Activated gamma-delta T cell treated with anti-CD3 and anti-CD28 coated beads, Interleukin-2, amount 50 U/mL, for 16 hours (primary cell): ENCODE measurements at places on chromosomes 2 and 18.

DNA sequence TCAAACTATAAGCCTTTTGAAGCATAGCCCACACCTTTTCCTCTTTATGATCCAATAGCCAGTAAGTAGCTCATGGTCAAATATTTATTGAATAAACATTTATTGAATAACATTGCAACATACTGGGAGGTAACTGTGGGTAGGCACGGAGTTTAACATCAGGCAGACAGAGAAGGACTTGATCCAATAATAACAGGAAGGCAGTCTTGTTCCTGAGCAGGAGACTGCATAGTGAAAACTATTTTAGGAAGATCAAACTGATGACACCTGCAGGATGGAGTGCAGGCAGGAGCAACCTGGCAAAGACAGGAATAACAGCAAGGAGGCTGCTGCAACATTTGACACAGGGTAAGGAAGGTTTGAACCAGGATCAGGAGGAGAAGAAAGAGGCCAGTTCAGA is 3.1 kb upstream of the DCTN1 start:
- DNase-seq, result no peak

DNA sequence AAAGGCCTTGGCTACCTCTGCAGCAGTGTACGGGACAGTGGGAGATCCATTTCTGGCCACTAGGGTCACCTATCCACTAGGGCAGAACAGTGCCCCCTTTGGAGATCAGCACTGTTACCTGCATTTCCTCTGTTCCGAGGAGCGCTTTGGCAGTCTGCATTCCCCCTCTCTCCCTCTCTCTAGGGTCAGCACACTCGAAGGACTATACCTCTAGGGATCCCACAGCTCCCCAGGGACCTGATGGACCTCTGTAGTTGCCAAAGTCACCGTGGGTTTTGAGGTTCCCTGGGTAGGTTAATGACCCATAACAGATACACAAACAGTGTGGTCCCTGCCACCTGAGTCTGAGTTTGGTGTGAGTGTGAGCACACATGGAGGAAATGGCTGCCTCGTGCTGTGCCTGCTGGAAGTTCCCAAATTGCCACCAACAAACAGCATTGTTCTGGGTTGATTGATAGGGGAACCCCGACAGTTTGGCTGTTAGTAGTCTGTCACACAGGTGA is 99.8 kb upstream of the VWC2L start:
- DNase-seq, result no peak

- no peak for DNase-seq
Measured at GRCh38 chr2:9417725-9418124, 5.6 kb downstream of the ITGB1BP1 start.

GRCh38 chr2:200449149-200449548 is 60.7 kb downstream of the KCTD18 start:
- no peak for DNase-seq

- DNase-seq, result no peak
Measured at GRCh38 chr18:10351219-10351818, 103.1 kb upstream of the APCDD1 start.

GRCh38 chr18:55557211-55557610 is 30.8 kb downstream of the TCF4 start:
- no peak for DNase-seq

DNA sequence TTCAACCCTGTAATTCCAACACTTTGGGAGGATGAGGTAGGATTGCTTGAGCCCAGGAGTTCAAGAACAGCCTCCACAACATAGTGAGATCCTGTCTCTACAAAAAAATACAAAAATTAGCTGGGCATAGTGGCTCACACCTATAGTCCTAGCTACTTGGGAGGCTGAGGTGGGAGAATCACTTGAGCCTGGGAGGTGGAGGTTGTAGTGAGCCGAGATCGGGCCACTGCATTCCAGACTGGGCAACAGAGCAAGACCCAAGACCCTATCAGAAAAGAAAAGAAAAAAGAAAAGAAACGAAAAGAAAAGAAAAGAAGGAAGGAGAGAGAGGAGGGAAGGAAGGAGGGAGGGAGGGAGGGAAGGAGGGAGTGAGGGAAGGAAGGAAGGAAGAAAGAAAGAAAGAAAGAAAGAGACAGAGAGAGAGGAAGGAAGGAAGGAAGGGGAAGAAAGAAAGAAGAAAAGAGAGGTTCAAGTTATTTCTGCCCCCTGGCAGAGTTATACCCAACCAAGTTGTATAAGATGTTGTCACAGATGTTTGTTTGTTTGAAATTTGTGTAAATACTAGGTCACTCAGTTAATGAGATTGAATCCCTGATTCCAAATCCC is 3.9 kb upstream of the PKDCC start:
- DNase-seq, result no peak

DNA sequence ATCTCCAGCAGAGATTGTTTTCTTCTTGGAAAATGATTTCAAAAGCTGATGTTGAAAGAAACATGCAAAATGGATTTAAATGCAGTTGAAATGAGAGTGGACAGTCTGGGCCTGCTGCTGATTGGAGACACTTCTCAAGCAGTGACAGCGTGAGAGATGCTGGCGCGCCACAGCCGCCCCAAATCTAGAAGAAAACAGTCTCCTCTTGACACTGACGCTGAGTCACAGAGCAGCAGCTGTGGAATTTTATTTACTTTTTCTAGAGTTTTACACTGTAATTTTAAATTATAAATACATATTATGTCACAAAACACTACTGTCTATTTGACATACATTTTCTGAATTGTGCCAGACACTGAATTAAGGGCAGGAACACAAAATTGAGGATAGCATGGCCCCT is 121.8 kb upstream of the TMEM200C start:
- no peak for DNase-seq

GRCh38 chr2:25072606-25073005 is 30.7 kb downstream of the EFR3B start:
- no peak for DNase-seq

GRCh38 chr2:11430729-11431128 is 35.2 kb downstream of the E2F6 start:
- no peak for DNase-seq

DNA sequence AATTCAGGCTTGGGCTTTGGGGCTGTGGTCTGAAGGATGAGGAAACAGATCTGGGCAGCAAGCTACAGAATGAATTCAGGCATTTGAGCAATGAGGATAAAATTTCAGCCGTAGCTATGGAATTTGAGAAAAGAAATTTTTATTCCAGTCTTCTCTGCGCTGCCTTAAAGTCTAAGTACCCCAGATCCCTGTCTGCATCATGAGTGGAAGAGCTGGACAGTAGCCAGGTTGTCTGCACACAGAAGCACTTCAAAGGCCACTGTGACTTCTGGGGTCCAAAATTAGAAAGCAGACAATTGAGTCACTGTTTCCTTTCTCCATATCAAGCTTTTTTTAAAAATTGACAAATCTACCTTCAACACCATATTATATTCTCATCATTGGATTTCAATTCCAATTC is 787.6 kb upstream of the GCFC2 start:
- DNase-seq, result no peak

DNA sequence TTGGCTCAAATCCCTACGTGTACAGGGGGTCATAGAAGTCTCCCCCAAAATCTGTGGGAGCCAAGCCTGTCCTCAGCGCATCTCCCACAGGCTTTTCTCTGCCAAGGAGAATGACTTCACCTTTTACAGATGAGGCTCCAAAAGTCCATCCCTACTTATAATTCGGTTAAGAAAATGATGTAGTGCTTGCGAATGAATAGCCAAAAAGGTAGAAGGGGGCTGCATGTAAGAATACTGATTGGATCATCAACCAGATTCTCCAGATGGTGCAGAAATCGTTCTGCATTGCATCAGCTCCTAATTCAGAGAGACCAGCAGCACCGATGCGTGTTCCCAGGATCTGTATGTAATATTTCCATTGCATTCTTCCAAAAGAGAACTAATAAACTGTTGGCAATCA is 91.9 kb downstream of the EPHA4 start:
- DNase-seq, result no peak

DNA sequence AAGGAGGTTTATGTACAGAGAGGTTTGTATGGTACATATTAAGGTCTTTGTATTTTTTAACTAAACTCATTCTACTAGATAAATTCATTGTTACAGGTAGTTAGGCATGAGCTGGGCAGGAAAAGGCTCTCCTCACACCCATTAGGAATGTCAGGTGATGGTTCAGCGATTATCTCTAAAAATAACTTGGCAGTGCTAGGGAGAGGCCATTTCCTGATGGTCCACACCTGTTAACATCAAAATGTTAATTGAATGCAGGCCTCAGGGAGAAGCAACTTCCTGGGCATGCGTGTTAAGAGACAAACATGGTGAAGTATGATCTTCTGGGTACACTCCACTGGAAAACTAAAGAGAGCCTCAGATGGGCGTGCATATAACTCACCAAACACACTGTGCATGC is 73.6 kb downstream of the ARL6IP6 start:
- DNase-seq, result no peak

DNA sequence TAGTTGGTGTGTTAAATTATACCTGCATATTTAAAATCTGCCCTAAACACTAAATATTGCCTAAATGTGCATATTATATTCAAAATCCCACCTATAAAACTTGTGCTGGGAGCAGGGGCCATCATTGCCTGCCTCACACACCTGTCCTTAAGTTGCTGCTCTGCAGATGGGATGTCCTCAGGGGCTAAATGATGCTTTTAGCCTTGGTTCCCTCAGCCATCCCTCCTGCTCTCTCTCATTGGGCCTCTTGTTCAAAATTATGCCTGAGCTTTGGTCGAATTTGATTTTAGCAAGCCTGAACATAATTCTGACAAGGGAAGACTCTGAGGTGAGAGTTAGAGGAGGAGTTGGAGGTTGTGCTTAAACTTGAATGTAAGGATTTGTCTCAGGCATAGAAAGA is 318.3 kb upstream of the RAB12 start:
- no peak for DNase-seq

DNA sequence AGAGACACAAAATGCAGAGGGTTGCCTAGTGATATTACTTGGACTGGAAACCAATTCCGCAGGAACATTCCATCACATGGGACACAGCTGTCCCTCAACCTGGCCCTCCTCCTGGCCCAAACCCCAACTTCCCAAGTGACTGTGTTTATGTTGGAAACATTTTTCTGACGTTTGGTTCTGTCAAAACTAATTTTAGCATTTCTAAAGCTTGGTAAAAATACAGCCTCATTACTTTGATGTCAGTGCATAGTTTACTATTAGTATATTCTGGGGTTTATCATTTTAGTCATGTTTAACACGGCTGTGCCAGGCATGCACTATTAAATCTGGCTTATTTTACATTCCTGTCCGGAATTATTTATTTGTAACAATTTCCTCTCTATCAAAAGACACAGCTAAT is 69.9 kb downstream of the GLI2 start:
- no peak for DNase-seq

GRCh38 chr18:75128051-75128605 is 80.8 kb downstream of the PTGR3 start:
- DNase-seq, result no peak

DNA sequence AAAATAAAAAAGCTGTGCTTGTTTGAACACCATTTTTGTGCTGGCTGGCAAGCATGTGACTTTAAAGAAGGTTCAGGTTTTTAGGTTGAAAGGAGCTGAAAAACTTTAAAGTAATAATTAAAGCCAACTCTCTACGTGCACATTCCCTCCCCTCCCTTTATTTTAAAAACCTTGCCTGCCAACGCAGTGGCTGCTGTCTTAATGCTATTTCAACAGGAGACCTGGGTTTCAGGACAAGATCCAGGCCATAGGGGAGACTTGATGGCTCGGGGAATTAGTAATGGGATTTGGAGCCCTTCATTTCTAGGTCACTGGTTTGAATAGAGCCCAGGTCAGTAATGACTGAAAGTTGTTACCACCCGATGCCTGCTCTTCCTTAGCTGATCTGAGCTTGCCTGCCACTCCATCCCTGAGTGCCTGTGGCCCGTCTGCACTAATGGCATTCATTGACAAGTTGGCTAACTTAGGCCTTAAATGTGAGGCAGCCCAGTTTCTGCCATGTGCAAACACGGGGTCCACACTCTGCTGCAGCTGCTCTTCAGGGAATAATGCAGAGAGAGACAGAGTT is 1233.2 kb upstream of the ZEB2 start:
- DNase-seq, result no peak

- DNase-seq, result no peak
Measured at GRCh38 chr2:136389809-136390208, 271.9 kb upstream of the CXCR4 start.

GRCh38 chr2:217171874-217172273 is 312.0 kb upstream of the TNP1 start:
- DNase-seq, result no peak

GRCh38 chr2:16130541-16130880 is 190.2 kb downstream of the MYCN start:
- no peak for DNase-seq

GRCh38 chr2:170113168-170113894 is 64.6 kb upstream of the MYO3B start:
- no peak for DNase-seq
